ENCODE measurements at places on chromosomes 11 and 22. TPM values are rescaled to one million over a fixed set of nuclear protein-coding genes. Genes with fewer than 3 reads are reported as not detected.

GRCh38 chr22:22721681-22722354 is 77.4 kb downstream of the GGTLC2 start:
- DNase-seq = peak; percentile 79

DNA sequence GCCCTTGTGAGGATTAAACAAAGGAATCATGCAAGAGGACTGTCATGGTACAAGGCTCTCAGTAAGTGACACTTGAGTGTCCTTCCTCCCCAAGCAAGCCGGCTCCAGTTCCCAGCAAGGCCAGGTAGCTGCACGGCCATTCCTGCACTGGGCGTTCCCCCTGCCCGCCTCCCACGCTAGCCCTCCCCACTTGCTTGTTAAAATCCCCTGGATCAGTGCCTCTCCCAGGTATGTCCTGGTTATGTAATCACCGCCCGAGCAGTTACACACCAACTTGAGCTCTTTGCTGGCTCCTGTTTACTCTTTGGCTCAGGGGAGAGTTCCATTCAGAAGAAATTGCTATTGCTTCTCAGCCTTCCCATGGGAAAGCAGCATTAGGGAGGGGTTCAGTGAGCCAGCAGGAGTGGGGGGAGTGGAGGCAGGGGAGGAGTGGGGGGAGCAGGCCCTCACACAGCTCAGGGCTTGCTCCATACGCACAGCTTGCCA is 19.4 kb upstream of the MYEOV start:
- DNase-seq = no peak

DNA sequence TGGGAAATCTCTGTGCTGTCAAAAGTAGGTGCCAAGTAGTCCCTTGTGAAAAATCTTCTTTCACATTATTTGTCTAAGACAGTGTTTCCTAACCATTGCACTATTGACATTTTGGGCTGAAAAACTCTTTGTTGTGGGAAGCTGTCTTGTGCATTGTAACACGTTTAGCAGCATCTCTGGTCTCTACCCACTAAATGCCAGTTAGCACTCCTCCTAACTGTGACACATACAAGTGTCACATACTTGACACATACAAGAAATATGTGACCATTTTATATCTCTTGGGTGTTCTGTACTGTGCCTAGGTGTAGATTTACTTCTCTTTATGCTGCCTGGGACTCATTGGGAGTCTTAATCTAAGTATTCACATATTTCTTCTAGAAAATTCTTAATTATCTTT is 57.8 kb downstream of the NXPE1 start:
- DNase-seq = no peak

DNA sequence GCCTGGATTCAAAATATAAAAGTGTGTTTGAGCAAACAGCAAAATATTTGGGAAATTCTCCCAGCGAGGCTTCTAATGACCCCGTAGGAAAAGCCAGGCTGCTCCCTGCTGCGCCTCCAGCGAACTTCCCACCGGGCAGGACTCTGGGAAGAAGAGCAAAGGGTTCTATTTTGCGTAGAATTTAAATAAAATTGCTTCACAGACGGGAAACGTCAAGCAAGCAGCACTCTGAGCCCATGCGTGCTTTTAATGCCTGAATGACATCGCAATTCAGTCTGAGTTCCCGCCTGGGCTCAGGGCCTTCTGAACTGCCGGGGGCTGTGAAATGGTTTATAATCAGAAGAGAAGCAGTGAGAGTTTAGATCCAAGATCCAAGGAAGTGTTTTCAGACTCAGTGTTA is 775.1 kb downstream of the BRD1 start:
- no peak for DNase-seq

GRCh38 chr11:99534812-99535211 is 514.1 kb downstream of the CNTN5 start:
- no peak for DNase-seq

DNA sequence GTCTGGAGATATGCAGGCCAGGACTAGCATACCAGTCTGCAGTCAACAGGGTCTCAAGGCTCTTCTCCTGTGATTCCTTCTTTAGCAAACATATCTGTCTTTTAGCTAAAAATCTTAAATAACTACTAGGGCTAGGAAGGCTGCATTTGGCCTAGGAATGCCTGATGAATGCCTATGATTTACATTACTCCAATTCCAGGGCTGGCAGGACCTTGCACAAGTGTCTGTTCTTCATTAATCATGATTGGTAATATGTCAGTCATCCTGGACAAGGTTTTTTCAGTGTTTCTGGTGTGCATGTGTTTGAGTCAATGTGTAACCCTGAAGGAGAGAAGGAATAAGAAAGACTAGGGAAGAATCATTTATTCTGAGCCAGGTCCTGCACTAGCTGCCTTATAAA is 280.5 kb upstream of the NARS2 start:
- no peak for DNase-seq

Gene PACSIN2
- 111 TPM for total RNA-seq

- no peak for DNase-seq
Measured at GRCh38 chr11:71255800-71256479, 3.6 kb upstream of the SHANK2 start.

- DNase-seq = no peak
Measured at GRCh38 chr22:28923826-28924732, 40.7 kb downstream of the ZNRF3 start.

Gene CENPM
- not detected for total RNA-seq

DNA sequence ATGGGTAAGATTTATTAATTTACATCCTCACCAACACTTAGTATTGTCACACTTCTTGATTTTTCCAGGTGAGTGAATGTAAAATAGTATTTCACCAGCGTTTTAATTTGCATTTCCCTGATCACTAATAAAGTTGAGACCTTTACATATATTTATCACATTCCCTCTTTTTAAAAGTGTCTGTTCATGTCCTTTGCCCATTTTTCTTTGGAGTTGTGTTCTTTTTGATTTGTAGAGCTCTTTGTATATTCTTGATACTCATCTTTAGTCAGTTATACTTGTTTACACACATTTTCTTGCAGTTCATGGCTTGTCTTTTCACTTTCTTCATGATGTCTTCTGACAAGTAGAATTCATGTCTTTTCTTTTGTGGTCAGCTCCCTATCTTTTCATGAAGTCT is 2.2 kb upstream of the PLAAT5 start:
- no peak for DNase-seq

GRCh38 chr11:132361011-132361550 is 990.7 kb downstream of the NTM start:
- no peak for DNase-seq

Gene PRAME
- total RNA-seq = not detected

GRCh38 chr11:11076276-11076675 is 218.4 kb upstream of the ZBED5 start:
- DNase-seq = no peak

Gene TMEM191B
- total RNA-seq = 0.24 TPM

DNA sequence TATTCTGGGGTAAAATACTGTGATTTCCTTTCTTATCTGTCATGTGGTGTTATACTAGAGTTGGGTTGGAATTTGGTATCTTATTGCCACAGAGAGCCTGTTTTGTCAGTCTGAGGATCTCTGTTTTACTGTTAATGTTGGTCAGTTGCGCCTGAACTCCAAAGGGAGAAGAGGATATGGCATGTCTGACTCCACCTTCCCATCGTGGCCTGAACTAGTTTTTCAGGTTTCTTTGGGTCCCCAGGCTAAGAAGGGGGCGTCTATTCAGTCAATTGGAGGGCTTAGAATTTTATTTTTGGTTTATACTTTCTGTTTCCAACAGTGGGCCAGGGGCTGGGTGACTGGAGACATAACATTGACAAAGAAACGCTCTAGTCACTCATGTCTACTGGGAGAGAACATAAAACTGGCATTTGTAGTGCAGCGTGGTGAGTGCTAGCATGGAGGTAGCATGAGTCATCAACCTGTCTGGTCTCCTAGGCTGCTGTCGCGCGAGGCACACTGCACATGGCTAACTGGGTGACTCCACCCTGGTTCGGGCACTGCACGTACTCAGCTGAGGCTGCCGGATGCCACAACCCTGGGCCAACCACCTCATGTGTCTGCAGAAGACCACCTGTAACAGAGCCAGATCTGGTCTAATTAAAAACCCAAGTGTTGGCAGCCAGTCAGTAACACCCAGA is 120.1 kb upstream of the OR9Q1 start:
- DNase-seq = no peak

- DNase-seq = no peak
Measured at GRCh38 chr11:94144216-94144615, 15.6 kb downstream of the PANX1 start.

GRCh38 chr11:12941671-12942070 is 67.4 kb upstream of the RASSF10 start:
- DNase-seq = no peak

Gene SCGB2A2
- total RNA-seq = not detected

Gene SEPTIN3
- 0.72 TPM for total RNA-seq

GRCh38 chr11:96204721-96205459 is 138.1 kb downstream of the MAML2 start:
- no peak for DNase-seq

- no peak for DNase-seq
Measured at GRCh38 chr11:68533945-68534344, 73.4 kb downstream of the PPP6R3 start.

DNA sequence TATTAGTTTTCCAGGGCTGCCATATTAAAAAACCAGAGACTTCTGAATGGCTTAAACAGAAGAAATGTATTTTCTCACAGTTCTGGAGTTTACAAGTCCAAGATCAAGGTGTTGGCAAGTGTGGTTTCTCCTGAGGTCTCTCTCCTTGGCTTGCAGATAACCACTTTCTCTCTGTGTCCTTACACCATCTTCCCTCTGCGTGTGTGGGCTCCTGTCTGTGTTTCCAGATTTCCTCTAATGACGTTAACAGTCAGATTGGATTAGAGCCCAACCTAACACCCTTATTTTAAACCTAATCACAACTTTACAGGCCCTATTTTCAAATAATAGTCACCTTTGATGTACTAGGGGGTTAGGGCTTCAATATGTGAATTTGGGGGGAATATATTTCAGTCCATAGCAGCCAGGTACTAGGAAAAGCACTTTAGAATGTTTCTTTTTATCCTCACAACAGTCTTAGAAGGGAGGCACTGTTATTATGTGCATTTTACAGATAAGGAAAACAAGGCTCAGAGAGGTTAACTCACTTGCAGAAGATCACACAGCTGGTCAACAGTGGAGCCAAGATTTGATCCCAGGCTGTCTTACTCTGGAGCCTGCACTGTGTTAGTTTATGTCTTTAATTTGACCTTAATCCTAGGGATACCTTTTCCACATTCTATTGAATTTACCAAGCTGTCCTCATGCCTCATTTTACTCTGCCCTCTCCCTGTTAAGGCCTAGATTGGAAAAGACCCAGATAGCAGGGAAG is 116.4 kb upstream of the CRYBB3 start:
- no peak for DNase-seq

DNA sequence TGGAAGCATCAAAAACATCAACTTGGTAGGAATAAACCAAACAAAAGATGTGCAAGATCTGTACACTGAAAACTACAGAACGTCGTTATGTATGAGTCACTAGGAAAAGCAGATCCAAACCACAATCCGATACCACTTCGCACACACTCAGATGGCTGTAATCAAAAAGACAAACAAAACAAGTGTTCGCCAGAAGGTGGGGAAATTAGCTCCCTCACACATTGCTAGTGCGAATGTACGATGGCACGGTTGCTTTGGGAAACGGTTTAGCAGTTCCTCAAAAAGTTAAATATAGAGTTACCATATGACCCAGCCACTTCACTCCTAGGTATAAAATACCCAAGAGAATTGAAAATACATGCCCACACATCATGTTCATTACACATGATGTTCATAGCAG is 14.8 kb upstream of the CARD10 start:
- DNase-seq = no peak

Gene PTPRCAP
- 5.5 TPM for total RNA-seq

- DNase-seq = peak; percentile 18
Measured at GRCh38 chr11:117827521-117828511, 3.3 kb upstream of the FXYD2 start.

Gene MYO18B
- under 0.01 TPM for total RNA-seq

DNA sequence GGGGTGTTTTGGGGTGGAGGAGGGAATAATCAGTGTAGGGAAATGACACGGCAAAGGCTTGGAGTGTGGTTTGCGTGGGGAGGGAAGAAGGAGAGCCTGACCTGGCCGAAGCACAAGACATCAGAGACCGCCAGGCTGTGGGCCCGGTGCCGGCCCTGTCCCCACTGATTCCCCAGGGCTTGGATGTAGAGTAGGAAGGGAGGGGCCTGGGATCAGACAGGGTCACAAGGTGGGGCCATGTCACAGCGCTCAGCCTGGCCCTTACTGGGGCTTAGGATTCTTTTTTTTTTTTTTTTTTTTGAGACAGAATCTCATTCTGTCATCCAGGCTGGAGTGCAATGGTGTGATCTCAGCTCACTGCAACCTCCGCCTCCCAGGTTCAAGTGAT is 9.8 kb downstream of the PICK1 start:
- DNase-seq = no peak

GRCh38 chr11:4699697-4700435 is 2.2 kb upstream of the OR51E2 start:
- DNase-seq = no peak

Gene MYO7A
- 13.4 TPM for total RNA-seq

GRCh38 chr11:33072465-33072864 is 33.1 kb downstream of the TCP11L1 start:
- DNase-seq = no peak

GRCh38 chr11:96986516-96986915 is 596.7 kb downstream of the JRKL start:
- no peak for DNase-seq

Gene HRAS
- total RNA-seq = 44.9 TPM

Gene OTOG
- not detected for total RNA-seq

- DNase-seq = no peak
Measured at GRCh38 chr22:45707605-45708004, 36.0 kb downstream of the ATXN10 start.

Gene AMPD3
- total RNA-seq = 12.4 TPM

DNA sequence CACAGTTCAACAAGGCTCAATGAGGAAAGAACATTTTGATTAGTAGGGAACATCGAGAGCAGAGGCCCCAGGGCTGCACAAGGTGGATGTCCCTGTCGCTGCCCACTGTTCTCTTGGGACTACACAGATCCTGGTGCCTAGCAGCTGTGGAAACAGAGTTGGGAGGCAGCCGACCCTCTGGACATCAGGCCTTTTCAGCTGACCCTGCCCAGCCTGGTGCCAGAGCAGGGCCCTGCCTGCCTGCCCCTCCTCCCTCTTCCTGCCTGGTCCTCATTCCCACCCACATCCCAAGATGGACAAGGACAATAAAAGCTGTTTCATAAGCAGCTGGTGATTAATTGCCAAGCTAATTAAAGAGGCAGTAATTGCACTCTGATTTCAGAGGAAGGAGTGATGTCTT is 60.7 kb downstream of the NFAM1 start:
- DNase-seq = no peak

DNA sequence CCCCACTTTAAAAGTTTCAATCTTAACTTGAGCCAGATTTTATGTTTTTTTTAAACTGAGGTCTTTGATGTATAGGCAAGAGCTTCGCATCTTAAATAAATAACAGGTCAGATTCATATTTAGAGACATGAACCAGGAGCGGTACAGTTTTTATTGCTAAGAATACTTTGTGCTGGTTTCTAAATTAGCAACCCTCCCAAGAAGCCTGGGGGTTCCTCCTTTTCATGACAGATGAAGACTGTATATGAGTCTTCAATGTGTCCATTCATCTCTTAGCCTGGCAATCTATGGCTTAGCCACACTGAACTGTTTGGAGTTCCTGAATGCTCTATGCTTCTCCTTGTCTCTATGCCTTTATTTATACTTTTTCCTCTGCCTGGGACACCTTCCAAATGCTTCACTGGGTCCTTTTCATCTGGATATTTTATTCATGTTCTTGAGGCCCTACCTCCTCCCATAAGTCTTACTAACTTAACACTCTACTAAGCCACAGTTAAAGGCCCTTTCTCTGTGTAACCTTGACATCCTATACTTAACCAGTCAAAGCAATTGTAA is 338.6 kb downstream of the INSC start:
- DNase-seq = no peak

GRCh38 chr11:78045851-78046485 is 17.7 kb upstream of the THRSP start:
- DNase-seq = peak; percentile 77

Data from omental fat pad (tissue), 4 donors.